ENCODE measurements at places on chromosomes 11 and 22.
A peak's percentile ranks its signal among the peaks of the same experiment; 100 is the strongest.

DNA sequence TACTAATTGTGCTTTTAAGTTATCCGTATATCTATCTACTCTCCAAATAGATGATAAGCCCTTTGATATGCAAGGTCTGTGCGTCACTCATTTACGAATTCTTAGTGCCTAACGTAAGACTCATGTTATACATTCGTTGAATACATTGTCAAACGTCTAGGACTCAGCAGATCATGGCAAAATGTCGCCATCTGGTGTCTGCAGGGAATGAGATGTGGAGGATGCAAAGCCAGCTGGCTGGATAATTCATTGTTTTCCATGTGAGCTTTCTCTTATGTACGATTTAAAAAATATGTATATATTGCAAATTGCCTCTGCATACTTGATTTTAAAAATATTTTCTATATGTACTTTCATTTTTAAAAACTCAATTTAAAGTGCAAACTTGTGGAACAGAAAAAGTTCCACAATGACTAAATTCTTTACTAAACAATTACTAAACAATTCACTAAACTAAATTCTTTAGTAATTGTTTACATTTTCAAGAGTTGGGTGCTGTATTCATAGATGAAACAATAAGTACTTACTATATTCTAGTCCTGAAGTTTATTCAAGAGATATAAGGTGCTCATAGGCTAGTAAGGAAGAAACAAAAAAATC, 33.8 kb downstream of the ZNF202 start:
- peak; percentile 78 for DNase-seq

DNA sequence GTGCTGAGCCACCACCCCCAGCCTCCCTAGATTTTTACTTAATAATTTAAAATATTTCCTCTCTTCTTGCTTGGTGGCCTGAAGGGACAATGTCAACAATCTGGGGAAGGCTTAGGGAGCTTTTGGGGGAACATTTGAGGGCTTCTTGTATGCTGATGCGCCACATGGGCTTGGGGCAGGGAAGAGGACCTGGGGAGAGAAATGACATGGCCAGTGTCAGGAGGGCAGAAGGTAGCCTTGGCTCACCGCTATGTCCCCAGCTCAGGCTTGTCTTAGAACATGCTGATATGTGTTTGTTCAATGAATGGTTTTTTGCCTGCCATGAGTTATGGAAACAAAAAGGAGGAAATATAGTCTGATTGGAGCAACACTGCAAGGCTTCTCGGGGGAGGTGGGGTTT, 51.6 kb downstream of the ST14 start:
- DNase-seq = no peak

GRCh38 chr11:43969543-43969942, 27.1 kb downstream of the C11orf96 start:
- DNase-seq = no peak

GRCh38 chr22:30048681-30049080, 31.6 kb upstream of the HORMAD2 start:
- no peak for DNase-seq

GRCh38 chr11:15278128-15278527, 163.4 kb downstream of the INSC start:
- no peak for DNase-seq

- DNase-seq = no peak
Observed at GRCh38 chr11:112268406-112268805, 7.7 kb upstream of the PLET1 start.

GRCh38 chr11:76329084-76329648, 51.8 kb downstream of the THAP12 start:
- DNase-seq = no peak

DNA sequence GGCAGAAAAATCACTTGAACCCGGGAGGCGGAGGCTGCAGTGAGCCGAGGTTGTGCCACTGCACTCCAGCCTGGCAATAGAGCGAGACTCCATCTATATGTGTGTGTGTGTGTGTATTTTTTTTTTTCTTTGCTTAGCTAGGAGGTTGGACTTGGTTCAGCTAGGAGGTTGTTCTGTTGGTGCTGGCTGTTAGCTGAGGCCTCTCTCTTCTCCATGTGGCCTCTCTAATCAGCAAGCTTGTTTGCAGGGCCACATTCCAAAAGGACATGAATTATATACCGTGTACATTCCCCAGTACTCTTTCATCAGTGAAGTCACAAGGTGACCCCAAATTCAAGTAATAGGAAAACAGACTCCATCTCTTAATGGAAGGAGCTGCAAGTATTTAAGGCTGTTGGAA, 67.3 kb upstream of the KCNQ1OT1 start:
- no peak for DNase-seq

- DNase-seq = no peak
Observed at GRCh38 chr11:3221408-3222002, 2.9 kb upstream of the MRGPRG start.

- DNase-seq = peak; percentile 66
Observed at GRCh38 chr11:104254347-104254746, 90.4 kb upstream of the PDGFD start.

GRCh38 chr11:128521682-128522054, 65.7 kb downstream of the ETS1 start:
- DNase-seq = no peak

GRCh38 chr11:56624661-56625110, 10.0 kb upstream of the OR5M1 start:
- DNase-seq = peak; percentile 58
